ENCODE measurements at places on chromosomes 11 and 22.

- DNase-seq, result peak; percentile 90
Measured at GRCh38 chr11:128890543-128891368, at the start of gene KCNJ5. KCNJ5 (plus strand) TSS chr11:128891356; CDS start chr11:128911274, 19,918 bp downstream.

GRCh38 chr11:16966930-16967671, 47.1 kb downstream of the PLEKHA7 start:
- no peak for DNase-seq

- DNase-seq, result no peak
Measured at GRCh38 chr11:33598426-33599069, 102.1 kb downstream of the C11orf91 start.

- no peak for DNase-seq
Measured at GRCh38 chr22:43969021-43969878, 14.0 kb downstream of the SAMM50 start.
